Testis (tissue), 5 donors: ENCODE measurements at places on chromosomes 6 and 20.

- DNase-seq = peak; percentile 73
These were observed 534 bp downstream of the ZNF76 start for GRCh38 chr6:35259948-35260590.

DNA sequence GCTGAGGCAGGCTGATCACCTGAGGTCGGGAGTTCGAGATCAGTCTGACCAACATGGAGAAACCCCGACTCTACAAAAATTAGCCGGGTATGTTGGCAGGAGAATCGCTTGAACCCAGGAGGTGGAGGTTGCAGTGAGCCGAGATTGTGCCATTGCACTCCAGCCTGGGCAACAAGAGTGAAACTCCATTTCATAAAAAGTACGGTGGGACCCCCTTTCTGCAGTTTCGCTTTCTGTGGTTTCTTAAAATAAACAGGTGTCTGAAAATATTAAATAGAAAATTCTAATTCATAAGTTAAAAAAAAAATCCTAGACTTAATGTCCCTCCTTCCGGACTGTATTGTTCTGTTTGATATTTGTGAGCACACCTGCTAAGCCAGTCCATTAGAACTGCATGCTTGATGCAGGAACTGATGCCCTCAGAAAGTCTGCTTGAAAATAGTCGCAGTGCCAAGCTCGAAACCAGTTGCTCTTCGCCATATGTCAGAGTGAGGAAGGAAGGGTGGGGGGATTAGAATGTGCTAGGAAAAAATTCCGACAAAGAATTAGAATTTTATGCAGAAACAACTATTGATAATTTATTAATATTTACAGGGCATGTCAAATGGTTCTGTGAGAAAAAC lies 85.9 kb downstream of the JARID2 start:
- no peak for DNase-seq

- DNase-seq = no peak
These were observed 26.6 kb downstream of the NCOA5 start for GRCh38 chr20:46063151-46063550.

DNA sequence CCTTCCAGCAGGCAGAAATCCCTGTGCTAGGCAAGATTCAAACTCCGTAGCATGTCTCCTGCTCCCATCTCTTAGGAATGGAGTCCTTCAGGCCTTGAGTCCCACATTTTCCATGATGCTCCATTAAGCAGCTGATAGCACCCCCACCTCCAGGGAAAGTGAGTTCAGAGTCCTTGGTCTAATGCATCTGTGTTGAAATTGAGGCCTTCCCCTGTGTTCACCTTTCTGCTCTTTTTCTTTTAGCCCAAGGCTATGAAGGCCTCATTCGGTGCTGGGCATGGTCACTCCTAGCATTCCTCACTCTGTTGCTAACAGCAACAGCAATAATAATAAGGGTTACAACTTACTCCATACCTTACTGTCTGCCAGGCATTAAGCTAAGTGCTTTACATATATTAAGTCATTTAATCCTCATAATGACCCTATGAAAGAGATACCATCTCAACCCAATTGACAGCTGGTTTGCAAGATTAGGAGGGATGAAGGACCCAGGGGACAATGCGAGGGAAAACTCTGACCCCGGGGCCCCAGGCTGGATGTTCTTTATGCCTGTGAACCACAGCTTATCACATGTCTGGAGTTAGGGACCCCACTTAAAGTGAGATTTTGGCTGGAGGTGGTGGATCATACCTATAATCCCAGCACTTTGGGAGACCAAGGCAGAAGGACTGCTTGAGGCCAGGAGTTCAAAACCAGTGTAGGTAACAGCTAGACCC lies 17.5 kb upstream of the PANK2 start:
- no peak for DNase-seq

GRCh38 chr6:154938221-154938580 lies 56.9 kb upstream of the TIAM2 start:
- DNase-seq = no peak

DNA sequence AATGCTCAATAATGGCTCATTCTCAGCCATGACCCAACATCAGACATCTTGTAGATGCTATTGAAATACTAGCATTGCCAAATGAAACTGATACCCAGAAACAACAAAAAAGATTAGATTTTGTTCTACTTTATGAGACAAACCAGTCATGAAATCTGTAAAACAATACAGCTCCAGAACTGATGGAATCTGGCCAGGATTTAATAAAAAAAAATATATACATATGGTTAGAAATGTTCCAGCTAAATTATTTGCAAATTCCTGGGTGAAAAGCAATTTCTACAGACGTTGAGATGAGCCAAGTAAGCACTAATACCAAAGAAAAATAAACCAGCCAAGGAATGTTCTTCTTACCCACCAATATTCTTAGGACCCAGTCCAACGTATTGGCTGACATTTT lies 201.3 kb downstream of the EPHA7 start:
- DNase-seq = no peak

GRCh38 chr6:118134206-118134605 lies 227.1 kb downstream of the SLC35F1 start:
- no peak for DNase-seq

DNA sequence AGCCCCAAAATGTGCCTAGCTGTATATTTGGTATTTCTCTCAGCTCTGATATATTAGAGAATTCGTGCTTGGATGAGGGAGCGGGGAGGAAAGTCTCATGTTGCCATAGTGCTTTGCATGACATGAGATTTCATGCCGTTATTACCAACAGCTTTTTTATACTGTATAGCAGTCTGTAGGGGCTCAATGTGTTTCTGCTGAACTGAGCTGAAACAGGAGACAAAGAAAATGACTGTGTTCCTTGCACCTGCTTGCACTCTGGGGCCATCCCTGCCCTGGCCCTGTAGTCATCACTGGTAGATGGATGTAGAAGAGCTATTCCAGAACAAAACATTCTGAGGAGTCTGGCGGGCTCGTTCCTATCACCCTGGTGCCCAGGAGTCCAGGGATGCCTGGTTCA lies 128.0 kb upstream of the SASH1 start:
- DNase-seq = no peak

- no peak for DNase-seq
These were observed 127.1 kb upstream of the ZNF184 start for GRCh38 chr6:27599859-27600532.

DNA sequence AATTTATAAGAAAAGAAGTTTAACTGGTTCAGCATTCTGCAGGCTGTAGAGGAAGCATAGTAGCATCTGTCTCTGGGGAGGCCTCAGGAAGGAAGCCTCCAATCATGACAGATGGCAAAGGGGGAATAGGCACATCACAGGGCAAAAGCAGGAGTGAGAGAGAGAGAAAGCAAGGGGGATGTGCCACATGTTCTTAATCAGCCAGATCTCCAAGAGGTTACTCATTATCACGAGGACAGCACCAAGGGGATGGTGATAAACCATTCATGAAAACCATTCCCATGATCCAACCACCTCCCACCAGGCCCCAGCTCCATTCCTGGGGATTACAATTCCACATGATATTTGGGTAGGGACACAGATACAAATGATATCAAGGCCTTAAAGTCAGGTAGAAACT lies 217.5 kb upstream of the TCF21 start:
- no peak for DNase-seq

GRCh38 chr6:52564856-52565255 lies 12.0 kb downstream of the TRAM2 start:
- DNase-seq = no peak

GRCh38 chr6:125201961-125202729 lies 48.6 kb downstream of the TPD52L1 start:
- DNase-seq = peak; percentile 43

DNA sequence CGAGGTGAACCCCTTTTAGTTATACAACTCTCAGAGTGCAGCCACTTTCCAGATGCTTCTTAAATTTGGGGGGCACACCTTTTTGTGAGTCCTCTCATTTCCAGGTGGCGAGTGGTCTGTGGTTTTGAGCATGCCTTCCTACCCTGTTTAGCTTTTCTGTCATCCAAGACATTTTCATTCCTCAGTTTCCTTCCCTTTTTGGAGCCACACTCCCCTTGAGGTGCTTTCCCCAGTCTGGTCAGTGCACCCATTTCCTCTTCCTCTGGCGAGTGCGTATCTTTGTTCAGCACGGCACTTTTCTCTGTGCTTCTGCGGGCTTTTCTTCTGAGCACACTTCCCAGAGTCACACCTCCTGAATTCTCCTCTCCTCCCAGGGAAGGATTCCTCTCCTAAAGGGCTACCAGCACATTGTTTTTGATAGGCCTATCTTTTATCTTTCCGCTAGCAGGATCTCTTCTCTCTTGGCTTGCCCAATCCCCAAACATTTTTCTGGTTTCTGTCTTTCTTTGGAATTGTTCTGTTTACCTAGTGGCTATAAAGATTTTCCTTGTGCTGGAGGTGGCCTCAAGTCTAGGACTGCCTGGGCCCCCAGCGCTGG lies 1.4 kb downstream of the PHF20 start:
- DNase-seq = peak; percentile 32
